ENCODE measurements at places on chromosomes 3 and 15. TPM values are rescaled to one million over a fixed set of nuclear protein-coding genes. Genes with fewer than 3 reads are reported as not detected.

DNA sequence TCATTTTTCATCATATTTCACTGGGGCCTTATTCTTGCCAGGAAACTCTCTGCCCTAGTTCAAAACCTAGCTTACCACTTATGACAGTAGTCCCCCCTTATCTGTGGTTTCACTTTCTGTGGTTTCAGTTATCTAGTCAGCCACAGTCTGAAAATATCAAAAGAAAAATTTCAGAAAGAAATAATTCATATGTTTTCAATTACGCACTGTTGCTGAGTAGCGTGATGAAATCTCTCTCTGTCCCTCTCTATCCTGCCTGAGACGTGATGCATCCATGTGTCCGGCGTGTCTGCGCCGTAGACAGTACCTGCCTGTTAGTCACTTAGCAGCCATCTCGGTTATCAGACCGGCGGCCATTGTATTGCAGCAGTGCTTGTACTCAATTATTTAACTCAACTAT is 369.9 kb upstream of the MCTP2 start:
- DNase-seq: no peak

GRCh38 chr3:117705011-117705410 is 995.4 kb downstream of the TUSC7 start:
- no peak for DNase-seq

GRCh38 chr3:127607675-127608361 is 9.6 kb downstream of the MCM2 start:
- no peak for DNase-seq

DNA sequence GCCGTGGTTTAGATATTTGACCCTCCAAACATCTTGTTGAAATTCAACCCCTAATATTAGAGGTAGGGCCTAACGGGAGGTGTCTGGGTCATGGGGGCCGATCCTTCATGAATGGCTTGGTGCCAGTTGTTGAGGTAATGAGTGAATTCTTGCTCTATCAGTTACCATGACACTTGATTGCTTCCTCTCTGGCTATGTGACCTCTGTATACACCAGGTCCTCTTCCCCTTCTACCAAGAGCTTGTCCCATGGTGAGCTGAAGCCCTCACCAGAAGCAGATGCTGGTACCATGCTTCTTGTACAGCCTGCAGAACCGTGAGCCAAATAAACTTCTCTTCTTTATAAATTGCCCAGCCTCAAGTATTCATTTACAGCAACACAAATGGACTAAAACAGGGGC is 41.8 kb upstream of the TIPARP start:
- no peak for DNase-seq

- peak; percentile 55 for DNase-seq
These were observed 19.5 kb downstream of the AMOTL2 start for GRCh38 chr3:134354612-134355251.

DNA sequence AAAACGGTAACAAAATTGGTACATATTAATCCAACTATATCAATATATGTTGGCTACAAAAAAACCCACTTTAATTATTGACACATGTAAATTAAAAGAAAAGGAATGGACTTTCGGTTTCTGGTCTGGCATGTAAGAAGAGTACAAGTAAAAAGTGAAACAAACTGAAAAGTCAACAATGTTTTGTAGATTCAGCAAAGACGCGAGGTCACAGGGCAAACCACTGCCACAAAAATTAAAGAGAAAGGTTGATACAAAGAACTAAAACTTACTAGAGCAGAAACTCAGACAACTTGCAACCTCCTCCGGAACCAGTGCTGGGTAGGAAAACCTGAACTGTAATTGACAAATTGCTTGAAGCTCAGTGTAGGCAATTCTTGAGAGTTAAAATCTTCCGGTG is 110.6 kb upstream of the ARPP21 start:
- DNase-seq: no peak

GRCh38 chr3:15042936-15043335 is 22.2 kb downstream of the MRPS25 start:
- DNase-seq: no peak

EIF1B gene
- total RNA-seq: 51.6 TPM

EFHB gene
- 0.81 TPM for total RNA-seq

BTBD1 gene
- total RNA-seq: 38.3 TPM
